ENCODE measurements at places on chromosomes 1 and 21.

DNA sequence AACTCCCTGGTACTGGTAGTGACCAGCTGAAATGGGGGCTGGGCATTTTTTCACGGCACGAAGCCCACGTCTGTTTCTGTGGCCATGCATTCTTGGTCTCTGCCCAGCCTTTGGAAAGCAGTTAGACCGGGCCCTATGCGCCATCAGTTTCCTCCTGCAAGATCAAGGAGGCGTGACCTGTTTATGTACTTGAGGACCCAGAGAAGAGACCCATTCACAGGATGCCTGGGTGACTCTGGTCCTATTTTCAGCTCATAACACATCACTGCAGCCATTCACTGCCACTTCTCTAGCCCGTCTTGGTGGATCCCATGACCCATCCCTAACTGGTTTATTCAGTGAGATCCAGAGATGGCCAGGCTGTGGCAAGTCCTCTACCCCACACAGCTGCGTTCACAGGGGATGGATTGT lies 70.4 kb downstream of the SPSB1 start:
- no peak for DNase-seq

GRCh38 chr1:75203415-75204277 lies 69.5 kb downstream of the LHX8 start:
- DNase-seq: no peak

- DNase-seq: no peak
Measured at GRCh38 chr1:147721716-147722115, 38.7 kb downstream of the GJA5 start.

DNA sequence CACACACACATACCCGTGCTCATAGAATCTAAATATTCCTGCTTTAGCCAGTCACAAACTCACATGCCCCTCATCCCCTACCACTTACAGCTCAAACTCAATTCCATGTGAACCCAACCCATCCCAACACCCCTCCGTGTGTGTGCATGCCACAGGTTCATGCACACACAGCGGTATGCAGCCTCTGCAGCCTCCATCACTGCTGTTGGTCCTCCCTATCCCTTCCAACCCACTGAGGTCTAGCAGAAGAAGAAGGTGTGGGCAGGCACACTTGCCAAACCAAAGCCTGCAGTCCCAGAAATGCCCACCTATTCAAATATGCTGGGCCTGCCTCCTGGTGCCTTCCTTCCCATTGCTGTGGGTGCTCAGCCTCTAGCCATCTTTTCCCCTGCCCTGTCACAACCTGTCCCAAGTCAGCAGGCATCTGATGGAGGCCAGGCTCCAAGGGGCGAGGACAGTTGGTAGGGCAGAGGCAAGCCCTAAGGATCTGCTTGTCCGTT lies 26.2 kb downstream of the SLC2A1 start:
- no peak for DNase-seq

- DNase-seq: no peak
Measured at GRCh38 chr1:156495401-156496140, 5.0 kb downstream of the MEF2D start.

DNA sequence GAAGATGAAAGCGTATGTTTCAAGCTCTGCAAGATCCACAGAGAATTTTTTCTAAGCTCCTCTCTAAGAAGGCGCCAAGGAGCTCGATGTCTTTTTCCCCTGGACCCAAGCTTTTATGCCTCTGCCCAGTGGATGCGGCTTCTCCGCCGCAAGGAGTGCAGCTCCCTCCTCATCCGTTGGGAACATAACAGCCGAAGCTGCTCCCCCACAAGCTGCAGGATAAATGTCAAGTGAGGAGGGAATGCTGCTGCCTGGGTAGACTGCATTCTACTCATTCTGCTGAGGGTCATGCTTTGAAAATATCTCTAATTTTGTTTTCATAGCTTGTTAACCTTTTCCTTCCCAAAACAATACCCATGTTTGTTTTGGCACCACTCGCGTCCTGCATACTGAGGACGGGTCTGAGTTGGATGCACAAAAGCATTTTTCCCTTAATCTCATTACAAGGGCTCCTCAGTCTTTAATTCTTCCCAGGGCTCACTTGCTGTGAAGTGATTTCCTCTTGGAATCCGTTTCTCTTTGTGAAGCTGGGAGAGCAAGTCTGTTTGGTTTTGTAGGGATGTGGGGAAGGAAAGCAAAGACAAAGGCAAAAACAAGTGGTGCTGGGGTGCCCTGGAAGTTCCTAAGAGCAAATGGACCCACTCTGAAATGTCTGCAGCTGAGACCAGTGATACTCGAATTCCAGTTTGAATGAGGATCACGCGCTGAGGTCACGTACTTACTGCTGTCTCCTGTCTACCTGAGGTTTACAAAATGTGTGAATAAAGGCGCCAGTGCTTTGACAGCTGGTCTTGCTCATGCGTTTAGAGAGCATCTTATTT lies 134.0 kb upstream of the IRF2BP2 start:
- DNase-seq: no peak

DNA sequence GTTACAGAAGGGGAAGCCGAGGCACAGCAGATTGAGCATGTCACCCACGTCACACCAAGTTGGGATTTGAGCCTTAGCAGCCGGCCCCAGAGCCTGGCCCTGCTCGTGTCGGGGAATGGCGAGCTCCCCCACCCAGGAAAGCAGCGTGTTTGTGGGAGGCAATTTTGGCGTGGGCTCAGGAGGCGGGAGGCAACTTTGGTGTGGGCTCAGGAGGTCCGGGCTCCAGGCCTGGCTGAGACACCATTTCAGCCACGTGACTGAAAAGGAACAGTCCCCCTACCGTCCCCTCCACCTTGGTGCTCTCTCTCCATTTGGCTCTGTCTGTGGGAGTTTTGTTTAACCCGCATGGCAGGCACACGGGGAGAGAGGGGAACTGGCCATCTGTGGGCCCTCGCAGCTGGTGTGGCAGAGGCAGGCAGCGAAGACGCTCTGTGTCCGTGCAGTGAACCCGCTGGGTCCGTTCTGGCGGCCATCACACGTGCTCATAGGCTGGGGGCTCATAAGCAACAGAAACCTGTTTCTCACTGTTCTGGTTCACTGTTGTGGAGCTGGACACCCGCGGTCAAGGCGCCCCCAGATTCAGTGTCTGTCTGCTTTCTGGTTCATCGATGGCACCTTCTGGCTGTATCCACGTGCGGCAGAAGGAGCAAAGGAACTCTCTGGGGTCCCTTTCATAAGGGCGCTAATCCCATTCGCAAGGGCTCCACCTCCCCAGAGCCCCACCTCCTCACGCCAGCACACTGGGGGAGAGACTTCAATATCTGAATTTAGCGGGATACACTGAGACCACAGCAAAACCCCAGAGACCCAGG lies 110.2 kb downstream of the CRYAA start:
- no peak for DNase-seq

DNA sequence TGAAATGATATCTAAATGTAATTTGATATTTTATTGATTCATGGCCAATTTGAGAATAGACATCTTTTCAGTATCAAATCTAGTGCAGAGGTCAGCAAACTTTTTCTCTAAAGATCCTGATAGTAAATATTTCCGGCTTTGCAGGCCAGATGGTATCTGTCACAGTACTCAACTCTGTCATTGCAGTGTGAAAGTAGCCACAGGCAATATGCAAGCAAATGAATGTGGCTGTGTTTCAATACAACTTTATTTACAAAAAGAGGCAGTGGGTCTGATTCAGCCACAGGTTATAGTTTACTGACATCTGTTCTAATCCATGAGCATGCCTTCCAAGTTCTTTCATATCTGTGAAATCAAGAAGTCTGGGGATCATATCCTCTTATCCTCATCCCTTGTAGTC lies 221.2 kb downstream of the PRDM2 start:
- DNase-seq: no peak

Data from GM18507 (cell line).